Breast epithelium (tissue), 4 donors: ENCODE measurements at places on chromosomes 3 and 15.
A peak's percentile ranks its signal among the peaks of the same experiment; 100 is the strongest.

DNA sequence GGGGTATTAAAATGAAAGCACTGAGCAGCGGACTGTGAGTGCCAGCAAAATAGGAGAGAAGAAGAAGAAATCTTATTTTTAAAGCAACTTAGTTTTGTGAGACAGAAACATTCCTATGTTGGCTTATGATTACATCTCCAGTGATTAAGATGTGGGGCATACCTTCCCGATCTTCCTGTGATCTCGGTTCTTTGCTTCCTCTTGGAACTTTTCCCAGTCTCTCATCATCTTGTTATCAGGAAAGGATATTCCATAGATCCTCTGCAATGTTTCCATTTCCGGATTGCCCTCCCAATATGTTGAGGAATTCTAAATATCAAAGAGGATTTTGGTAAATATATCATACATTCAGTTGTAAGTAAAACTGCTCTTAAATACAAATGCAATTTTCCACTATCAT is 22.2 kb downstream of the TARS3 start:
- no peaks in the 10 kb centered on the region for H3K36me3 ChIP-seq
- no peak for DNase-seq
- no peaks in the 10 kb centered on the region for H3K27me3 ChIP-seq
- H3K4me1 ChIP-seq, result no peaks in the 10 kb centered on the region
- no peak overlapping the region for H3K27ac ChIP-seq

GRCh38 chr3:105649480-105649879 is 219.3 kb downstream of the CBLB start:
- no peaks in the 10 kb centered on the region for H3K4me1 ChIP-seq
- DNase-seq, result no peak
- no peak overlapping the region for H3K27ac ChIP-seq
- no peaks in the 10 kb centered on the region for H3K27me3 ChIP-seq

DNA sequence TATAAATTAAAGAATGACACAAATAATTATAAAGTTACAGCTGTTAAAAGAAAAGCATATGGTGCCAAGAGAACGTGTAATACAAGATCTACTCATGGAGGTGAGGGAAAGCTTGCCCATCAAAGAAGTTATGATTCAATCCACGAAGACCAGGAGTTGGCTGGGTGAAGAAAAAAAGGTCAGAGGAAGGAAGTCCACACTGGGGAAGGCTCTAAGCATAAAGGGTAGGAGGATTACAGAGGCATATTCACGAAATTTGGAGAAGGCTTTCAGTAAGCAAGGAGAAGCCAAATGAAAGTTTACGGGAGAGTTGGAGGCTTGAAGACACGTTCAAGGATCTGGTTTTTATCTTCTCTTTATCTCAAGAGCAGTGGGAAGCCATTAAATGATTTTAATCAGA is 1.8 kb upstream of the TGFBR2 start:
- peak overlapping the region; percentile 99 for H3K27ac ChIP-seq
- no peaks in the 10 kb centered on the region for H3K27me3 ChIP-seq
- no peak overlapping the region for H3K4me3 ChIP-seq
- H3K4me1 ChIP-seq, result no peaks in the 10 kb centered on the region
- DNase-seq, result no peak

GRCh38 chr3:107224026-107224596 is 153.1 kb upstream of the CCDC54 start:
- H3K4me1 ChIP-seq, result no peaks in the 10 kb centered on the region
- DNase-seq, result no peak
- H3K36me3 ChIP-seq, result no peaks in the 10 kb centered on the region
- H3K4me3 ChIP-seq, result no peak overlapping the region

GRCh38 chr15:45276831-45277230 is 24.8 kb downstream of the SLC28A2 start:
- H3K4me1 ChIP-seq, result no peaks in the 10 kb centered on the region
- DNase-seq, result no peak
- no peaks in the 10 kb centered on the region for H3K27me3 ChIP-seq

DNA sequence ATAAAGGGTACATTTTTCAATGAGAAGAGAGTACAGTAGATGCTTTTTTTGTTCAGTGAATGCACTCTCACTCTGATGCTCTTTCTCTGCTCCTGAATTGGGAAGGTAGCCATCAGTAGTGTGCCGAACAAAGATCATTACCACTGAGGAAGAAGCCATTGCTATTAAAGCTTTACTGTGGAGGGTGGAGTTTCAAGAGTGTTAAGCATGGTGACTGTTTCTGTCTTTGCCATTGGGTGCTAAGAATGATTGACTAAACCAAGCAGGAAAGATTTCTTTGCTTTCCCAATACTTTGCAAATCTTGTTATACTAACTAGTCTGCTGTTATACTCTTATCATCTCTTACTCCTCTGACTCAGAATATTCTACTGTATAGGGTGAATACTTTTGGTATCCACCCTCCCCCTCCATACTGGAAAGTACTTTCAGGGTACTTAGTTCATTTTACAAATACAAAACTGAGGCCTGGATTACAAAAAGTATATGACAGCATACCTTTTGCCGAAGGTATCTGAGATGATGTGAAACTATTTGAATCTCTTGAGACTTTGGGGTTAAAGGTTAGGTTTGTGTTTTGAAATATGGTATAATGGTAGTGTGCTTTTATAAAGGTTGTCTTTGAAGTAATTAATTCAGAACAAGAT is 1.7 kb downstream of the RAB11A start:
- H3K27me3 ChIP-seq, result no peaks in the 10 kb centered on the region
- H3K36me3 ChIP-seq, result no peaks in the 10 kb centered on the region
- H3K27ac ChIP-seq, result peak overlapping the region; percentile 98
- no peak for DNase-seq

GRCh38 chr3:112688085-112688769 is 47.3 kb upstream of the CCDC80 start:
- H3K27ac ChIP-seq, result no peak overlapping the region
- H3K4me3 ChIP-seq, result no peak overlapping the region
